ENCODE measurements at places on chromosomes 4 and X.

DNA sequence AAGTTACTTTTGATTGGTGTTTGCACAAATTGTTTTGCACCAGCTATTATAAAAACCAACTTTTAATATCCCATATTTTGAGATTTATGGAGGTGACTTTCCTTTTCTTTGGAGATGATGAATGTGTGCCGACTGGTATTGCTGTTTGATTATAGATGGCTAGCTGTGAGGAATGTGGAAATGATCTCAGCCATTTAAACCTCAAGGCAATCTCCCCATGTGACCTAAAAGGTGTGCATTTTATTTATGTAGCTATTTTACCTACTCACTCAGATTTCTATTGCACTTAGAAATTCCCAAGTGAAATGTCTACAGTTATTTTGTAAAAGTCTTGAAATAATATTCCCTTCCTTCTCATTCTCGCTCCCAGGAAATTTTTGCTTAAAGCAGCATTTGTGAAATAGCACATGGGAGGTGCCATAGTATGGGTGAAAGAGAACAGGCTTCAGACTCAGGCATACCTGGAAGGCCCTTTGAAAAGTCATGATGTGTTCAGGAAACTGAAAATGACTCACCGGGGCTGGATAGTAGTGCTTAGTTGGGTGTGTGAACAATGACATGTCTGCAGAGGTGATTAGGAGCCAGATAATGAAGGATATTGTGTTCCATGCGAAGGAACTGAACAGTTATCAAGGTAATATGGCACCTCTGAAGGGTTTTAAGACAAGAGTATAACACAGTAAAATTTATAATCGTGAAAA, 247.6 kb downstream of the CBLL2 start:
- DNase-seq: no peak

DNA sequence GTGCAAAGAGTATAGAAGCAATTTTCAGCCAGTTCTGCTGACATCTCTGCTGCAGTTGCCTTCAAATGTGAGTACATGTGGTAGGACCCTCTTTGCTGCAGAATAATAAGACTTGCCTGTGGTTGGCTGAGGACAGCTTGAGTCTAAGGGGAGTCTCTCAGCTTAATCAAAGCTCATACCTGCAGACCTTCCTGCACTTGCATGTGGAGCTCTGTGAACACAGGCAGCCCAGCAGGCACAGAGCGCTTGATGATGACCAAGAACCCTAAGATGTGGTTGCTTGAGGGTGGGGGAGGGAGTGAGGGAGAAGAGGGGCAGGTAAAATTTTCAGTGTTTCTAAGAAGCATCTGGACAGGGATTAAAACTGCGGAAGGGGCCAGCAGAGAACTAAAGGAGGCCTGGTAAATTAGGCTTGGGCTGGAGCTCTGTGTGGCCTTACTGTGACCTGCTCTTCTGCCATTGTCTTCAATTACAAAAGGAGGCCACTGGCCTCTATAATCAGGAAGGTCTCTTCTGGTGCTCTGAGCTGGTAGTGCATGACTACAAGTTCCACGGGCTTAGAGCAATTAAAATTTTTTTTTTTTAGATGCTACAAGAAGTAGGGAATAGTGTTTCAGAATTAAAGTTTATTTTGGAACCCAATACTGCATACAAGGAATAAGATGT, 59.9 kb upstream of the CHRNA9 start:
- DNase-seq: no peak

- DNase-seq: peak; percentile 10
Measured at GRCh38 chrX:39577985-39578869, 519.5 kb downstream of the BCOR start.

- no peak for DNase-seq
Measured at GRCh38 chr4:157246964-157247363, 26.4 kb downstream of the GRIA2 start.

- DNase-seq: no peak
Measured at GRCh38 chr4:158253350-158253980, 43.2 kb downstream of the TMEM144 start.
